ENCODE measurements at places on chromosomes 1 and 21.

DNA sequence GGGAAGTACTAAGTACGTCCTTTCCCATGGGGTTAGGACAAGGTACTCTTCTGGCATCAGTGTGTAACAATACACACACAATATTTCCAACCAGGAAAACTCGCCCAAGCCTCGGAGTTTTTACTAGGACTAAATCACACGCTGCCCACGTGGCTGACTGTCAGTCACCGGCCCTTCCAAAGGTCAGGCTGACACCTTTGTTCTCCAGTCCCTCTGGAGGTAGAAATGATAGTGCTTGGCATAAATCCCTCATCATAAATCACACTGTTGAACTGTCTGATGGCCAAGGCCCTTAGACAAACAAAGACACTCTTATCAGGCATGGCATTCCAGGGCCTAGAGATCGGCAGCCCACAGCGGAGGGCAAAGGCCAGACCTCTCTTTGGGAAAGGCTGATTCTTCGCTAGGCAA lies 16.9 kb upstream of the SLAMF9 start:
- no peak for DNase-seq

DNA sequence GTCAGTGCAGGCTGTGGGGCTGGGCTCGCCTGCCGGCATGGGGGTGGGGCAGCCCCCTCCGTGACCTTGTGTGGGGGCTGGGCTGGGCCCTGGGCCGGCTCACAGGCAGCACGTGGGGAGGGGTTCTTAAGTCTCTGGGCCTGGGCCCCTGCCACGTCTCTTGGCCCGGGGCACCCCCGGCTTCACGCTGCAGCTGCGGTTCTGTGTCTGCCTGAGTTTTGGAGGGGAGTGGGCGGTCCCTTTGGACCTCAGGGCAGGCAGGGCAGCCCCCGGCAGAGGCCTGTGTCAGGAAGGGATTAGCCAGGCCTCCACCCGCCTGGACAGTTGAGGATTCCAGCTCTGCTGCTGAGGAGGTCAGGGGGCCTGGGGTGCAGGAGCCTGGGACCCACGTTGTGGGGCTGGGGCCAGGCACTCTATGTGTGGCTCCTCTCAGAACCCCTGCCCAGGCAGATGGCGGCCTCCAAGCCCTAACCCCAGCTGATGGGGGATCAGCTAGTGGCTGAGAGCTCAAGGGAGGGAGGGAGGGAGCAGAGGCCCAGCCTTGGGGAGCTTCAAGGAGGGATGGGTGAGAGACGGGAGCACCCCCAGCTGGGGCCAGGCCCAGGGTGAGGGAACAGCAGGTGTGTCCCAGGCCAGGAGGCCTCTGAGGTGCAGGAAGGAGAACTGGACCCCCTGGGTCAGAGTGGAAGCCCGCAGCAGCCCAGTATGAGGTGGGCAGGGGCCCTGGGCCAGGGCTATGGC lies 1.8 kb upstream of the PLCH2 start:
- no peak for DNase-seq

- peak; percentile 49 for DNase-seq
These were observed 43.2 kb downstream of the ELK4 start for GRCh38 chr1:205588636-205589035.

- DNase-seq: peak; percentile 19
These were observed 758 bp downstream of the NAXE start for GRCh38 chr1:156592158-156592909.

GRCh38 chr1:208653426-208653825 lies 409.2 kb upstream of the PLXNA2 start:
- DNase-seq: no peak

DNA sequence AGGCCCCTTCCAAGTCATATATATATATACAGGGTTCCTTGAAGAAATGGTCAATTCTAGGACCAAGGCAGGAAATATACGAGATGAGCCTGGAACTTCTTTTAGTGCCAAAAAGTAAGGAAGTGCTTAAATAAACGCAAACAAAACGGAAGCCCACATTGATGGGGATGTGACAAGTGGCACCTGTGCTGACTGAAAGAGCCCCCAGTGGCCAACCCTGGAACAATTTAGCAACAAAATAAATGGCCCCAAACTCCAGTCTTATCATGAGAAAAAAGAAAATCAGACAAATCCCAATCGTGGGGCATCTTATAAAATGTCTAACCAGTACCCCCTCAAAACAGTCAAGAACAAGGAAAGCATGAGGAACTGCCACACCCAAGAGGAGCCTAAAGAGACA lies 17.7 kb downstream of the PLA2G5 start:
- peak; percentile 41 for DNase-seq

- no peak for DNase-seq
These were observed 50.9 kb downstream of the ITPKB start for GRCh38 chr1:226688056-226688748.

GRCh38 chr1:183807549-183808168 lies 2.7 kb downstream of the RGL1 start:
- DNase-seq: peak; percentile 83

- DNase-seq: no peak
These were observed 1.8 kb downstream of the CD101 start for GRCh38 chr1:117003223-117003875.

DNA sequence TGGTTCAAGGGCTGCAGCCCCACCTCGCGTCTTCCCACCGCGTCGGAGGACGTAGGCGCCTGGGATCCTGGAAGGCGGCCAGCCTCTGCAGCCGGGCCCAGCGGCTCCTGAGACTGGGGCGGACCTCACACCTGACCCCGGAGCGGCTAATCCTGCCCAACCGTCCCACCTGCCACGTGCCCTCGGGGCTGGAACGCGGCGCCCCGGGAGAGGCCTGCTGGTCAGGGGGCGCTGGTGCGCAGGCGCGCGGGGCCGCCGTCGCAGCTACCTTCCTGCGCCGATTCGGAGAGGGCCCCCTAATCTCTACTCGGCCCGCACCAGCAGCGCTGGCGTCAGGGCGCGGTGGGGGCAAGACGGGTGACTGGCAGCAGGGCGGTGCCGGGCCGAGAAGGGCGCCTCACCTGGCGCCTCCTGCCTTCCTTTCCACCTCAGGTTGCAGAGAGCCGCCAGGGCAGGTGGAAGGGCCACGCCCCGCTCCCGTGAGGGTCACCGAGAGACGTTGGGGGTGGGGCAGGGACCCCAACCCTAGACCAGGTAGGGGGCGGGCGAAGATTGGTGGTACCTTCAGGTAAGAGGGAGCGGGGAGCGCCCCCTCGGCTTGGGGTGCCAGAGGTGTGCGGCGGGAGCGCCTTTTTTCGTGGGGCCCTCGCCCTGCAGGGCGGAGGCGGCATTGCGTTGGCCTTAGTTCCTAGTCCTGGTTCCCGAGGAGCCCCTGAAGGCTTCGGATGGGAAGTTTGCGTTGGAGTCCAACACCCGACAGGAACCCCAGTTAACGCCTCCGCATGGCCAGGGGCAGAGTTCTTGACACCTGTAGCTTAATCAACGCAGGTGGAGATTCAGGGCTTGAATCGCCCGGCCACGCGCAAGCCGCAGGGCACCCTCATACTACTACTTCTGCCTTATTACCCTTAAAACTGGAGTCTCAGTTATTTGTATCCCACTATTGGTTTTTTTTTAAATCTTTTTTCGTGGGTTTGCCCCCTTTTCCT lies at the start of gene TDRD5:
TSS of gene TDRD5 (plus strand) at position 241 of the 989 bp plus-strand sequence. CDS start 784 bp downstream, outside the sequence.
- no peak for DNase-seq

GRCh38 chr1:61851235-61851634 lies 109.0 kb downstream of the PATJ start:
- DNase-seq: no peak

GRCh38 chr1:231799363-231799986 lies 172.9 kb downstream of the DISC1 start:
- no peak for DNase-seq

DNA sequence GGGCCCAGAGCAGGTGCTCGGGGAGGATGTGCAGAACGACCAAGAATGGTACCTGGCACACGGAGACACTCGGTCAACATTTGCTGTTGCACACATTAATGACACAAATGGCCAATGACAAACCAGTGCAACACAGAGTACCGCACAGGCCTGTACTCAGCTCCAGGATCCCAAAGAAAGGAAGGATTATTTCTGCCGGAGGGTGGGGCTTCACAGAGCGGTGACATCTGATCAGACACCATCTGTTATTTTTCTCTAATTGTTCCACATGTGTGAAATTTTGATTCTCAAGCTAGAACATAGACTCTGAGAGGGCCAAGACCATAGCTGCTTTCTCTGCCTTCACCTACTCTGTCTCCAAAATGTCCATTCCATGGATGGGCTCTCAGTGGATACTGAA lies 100.4 kb downstream of the MRPL37 start:
- no peak for DNase-seq

DNA sequence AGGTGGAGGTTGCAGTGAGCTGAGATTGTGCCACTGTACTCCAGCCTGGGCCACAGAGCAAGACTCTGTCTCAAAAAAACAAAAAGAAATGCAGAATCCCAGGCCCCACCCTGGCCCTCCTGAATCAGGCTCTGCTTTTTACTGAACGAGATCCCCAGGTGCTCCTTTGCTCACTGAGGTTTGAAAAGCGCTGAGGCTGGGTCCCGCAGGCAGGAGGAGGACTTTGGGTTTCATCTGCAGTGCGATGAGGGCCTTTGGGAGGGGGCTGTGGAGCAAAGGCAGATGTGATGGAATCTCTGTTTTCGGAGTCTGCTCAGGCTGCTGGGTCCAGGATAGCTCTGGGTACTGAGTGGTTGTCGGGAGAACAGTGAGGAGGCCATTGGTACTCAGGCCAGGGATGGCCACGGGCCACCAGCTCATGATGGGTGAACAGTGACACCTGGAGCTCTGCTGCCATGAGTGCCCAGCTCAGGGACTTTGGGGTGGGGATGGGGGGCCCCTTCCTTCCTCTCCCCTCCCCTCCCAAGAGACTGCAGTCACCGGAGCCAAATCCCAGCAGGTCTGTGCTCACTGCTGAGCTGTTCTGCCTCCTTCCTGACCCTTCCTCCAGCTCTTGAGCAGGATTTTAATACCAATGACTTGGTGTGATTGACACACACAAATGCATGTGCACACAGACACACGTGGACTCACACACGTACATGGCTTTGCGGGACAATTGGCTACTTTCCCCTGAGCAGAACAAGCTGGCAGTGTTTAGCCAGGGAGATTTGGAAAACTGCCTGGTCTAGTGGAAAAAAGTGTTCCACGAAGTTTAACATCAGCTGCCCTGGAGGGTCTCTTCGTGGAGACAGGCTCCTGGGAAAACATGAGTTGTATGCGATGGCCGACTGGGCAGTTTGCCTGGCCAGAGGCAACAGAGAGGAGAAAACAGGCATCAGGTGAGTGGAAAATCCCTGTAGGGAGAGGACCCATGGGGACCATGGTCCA lies 3.6 kb upstream of the DHRS3 start:
- DNase-seq: no peak

DNA sequence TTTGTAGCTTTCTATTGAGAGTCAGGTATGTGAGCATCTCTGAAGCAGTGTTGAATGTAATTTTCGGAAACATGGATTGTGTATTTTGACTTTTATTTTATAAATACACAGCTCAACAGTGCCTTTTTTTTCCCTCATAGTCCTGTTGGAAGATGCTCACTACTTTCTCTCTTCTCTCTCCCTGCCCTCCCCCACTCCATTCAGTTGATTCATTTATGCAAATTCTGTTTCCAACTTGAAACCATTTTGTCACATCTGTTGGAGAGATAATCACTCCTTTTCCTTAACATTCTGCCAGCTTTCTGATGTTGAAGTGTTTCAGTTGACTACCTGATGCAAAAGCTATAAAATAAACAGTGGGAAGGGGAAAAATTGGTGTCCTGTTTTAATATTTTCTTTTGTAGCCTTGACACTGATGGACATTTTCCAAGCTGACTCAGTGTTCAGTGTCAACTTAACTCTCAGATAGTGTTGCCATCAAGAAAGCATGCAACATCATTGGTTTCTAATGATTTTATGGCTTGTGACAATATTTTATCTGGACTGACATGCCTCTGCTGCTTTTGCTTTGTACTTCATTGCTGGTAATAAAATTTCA lies 194.5 kb downstream of the HS2ST1 start:
- DNase-seq: no peak

- no peak for DNase-seq
These were observed 17.7 kb downstream of the MRPS6 start for GRCh38 chr21:34091032-34091431.

- no peak for DNase-seq
These were observed 24.7 kb downstream of the TRIM67 start for GRCh38 chr1:231186356-231187115.

DNA sequence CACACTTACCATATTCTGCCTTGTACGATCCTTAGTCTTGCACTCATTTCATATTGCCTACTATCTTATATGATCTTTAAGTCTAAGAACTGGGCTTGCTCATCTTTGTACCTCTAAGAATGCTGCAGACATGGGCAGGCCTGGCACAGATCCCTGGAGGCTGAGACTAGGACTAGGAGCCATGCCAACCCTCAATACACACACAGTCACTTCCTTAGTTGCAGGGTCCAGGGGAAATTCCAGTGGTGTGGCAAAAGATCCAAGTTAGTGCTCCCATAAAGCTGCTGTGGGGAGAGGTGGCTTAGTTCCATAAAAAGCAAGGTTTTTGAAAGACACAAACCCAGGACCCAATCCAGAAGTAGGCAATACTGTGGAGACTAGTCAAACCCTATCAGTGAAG lies 59.9 kb downstream of the CYYR1 start:
- no peak for DNase-seq

GRCh38 chr1:51955797-51956527 lies 34.5 kb downstream of the RAB3B start:
- peak; percentile 46 for DNase-seq

- DNase-seq: peak; percentile 30
These were observed 50.3 kb downstream of the ARID4B start for GRCh38 chr1:235277709-235278108.

- DNase-seq: no peak
These were observed 884 bp downstream of the SPATA6 start for GRCh38 chr1:48470950-48471690.

- DNase-seq: no peak
These were observed 8.0 kb downstream of the C1orf35 start for GRCh38 chr1:228095161-228095560.

DNA sequence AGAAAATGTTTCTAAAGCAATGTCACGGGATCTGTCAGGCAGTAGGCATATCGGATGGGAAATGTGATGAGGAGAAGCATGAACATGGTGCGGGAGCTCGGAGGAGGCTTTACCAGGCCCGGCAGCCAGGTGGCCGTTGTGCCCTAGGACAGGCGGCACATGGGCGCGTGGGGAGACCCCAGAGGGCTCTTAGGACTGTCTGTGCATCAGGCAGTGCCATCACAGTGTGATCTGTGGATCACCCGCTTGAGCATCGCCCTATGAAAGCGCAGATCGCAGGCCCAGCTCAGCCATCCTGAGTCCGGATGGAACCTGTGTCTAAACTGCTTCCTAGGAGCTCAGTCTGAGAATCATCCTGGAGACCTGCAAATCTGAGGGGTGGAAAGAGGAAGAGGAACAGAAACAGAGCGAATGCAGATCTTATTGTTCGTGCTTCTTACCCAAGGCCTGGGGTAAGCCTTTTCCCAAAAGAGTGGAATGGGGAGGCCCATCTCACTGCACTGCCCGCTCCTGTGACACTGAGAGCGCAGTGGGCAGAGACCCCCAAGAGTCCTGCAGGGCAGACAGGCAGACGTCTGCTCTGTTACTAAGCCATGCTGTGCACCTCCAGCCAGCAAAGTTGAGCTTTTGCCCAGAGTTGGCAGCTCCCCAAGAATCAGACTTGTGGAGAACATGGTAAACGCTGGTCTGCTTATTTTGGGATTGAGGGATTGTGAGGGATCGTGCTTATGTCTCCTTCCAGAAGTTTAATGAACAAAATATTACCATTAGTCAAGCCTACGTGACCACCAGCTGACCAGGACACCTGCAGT lies 251.0 kb downstream of the RHOU start:
- DNase-seq: no peak
